ENCODE measurements at places on chromosomes 4 and X.

DNA sequence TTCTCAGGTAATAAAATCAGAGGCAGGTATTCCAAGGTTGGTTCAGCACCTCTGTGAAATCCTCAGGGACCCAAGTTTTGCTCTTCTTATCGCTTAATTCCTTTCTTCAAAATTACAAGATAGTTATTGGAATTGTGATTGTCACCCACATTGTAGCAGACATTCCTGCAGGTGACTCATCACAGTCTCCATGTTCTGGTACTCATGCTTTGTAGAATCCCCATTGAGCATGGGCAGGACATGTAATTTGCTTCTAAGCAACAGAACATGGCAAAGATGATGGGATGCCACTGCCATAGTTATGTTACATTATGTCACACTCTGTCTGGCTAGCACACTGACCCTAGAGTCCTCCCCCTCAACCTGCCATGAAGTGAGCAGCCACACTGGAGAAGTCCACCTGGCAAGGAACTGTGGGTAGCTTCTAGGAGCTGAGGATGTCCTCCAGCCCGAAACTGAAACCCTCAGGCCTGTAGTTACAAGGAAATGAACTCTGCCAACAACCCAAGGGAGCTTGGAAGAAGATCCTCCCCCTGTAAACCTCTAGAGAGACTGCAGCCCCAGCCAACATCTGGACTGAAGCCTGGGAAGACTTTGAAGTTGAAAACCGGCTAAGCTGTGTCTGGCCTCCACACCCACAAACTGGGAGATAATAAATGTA lies 58.3 kb upstream of the GUCY1A1 start:
- no peak for DNase-seq

GRCh38 chrX:37638047-37638446 lies 47.5 kb upstream of the XK start:
- DNase-seq: no peak

DNA sequence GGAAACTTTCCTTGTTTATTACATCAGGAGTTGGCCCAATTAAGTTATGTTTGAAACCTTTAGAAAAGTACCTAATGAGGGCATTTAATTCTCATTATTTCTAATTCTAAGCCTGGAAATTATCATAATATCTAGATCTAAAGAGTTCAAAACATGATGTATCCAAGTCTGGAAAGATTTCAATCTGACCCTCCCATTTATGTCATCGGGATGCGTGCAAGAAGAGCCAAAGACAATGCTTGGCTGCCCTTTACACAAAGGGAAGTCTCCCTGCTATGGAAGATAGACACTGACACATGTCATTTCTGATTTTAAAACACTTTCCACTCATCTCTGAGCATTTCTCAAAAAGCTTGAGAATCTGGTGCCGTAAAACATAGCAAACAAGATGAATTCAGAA lies 222.4 kb downstream of the ANTXR2 start:
- no peak for DNase-seq

GRCh38 chr4:25158817-25159216 lies 1.4 kb downstream of the SEPSECS start:
- DNase-seq: no peak

DNA sequence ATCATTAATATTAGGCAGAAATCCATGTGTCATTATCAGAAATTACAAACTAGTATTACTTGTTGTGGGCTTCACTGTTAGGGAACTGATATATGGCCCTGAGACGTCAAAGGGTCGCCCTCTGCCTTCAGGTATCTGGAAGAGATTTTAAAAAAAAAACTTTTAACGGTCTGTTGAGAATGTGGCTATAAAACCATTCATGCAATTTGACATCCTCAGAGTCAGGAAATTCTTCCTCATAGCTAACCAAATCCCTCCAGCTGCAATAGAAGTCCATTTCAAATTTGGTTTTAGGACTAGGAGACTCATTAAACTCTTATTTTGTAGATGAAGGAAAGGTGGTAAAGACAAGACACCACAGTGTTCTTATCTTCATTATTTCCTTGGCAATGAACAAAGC lies 194.2 kb upstream of the NOCT start:
- DNase-seq: no peak

DNA sequence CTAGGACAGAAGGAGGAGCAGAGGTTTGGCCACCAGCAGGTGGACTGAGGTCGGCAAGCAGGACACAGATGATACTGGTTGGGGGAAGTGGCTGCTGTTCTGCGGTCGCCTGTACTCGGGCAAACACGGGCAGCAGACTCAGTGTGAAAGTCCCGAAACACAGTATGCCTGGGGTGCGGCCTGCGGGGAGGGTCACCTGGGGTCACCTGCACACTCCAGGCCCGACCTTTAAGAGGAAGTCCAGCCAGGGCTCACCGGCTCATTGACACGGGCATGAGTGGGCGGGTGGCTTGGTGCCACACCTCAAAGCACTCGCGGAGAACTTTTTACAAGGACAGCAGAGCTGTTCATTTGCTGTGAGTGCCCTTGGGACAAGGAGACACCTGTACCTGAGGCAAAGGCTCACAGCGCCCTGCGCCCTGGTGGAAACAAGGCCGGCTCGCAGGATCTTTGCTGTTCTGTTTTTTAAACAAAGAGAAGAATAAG lies 71.5 kb upstream of the MXD4 start:
- DNase-seq: no peak

- DNase-seq: no peak
These were observed 59.4 kb upstream of the RBPJ start for GRCh38 chr4:26261405-26261804.

- DNase-seq: no peak
These were observed 84.8 kb upstream of the BMP2K start for GRCh38 chr4:78691334-78691754.

DNA sequence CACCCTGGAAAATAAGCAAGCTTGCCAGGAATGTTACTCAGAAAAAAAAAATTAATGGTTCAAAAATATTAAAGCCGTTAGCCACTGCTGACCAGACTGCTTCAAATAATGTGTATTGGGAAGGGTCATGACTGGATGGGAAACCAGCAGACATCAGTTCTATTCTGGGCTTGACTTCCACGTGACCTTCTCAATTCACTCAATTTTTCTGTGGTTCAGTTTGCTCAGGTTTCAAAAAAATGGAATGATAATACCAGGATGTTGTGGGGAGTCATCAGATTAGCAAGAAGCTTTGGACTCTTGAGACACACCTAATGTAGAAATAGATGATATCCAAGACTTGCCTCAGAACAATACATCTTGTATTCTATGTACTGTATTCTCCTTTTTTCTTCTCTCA lies 541.9 kb upstream of the BOD1L1 start:
- DNase-seq: no peak

DNA sequence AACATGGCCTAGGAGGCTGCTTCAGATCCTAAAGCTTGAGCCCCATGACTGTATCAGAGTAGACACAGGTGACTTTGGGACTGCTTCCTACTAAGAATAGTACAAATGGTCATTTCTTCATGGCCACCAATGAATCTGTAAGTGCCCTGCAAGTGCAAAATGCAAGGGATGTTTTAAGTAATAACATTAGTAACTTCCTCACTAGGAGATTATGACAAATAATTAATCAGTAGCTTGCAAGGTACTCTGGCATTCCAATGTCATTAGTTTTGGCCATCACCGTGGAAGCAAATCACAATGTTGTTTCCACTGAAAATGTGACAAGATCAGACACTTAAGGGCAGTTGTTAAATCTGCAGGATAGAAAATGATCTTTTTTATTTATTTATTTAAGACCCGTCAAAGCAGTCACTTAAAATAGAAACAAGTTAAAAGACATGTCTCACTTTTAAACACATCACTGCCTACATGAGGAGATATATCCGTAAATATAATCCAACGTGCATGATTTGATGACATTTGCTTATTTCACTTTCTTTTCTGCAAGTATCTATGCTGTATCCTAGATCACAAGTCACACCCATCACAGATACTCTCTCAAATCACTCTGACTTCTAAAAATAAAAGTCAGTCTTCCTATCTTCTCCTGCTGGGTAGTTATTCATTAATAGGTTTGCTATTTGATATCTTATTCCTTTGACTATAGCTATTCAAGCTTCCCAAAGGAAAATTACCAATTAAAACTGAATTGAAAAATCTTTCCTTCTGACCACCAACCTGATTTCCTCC lies 400.6 kb downstream of the IL15 start:
- no peak for DNase-seq

GRCh38 chrX:13165266-13166189 lies 121.1 kb upstream of the FAM9C start:
- no peak for DNase-seq

GRCh38 chr4:122309988-122310626 lies 68.7 kb upstream of the ADAD1 start:
- no peak for DNase-seq

- no peak for DNase-seq
These were observed 134.3 kb downstream of the MID1IP1 start for GRCh38 chrX:38935561-38935960.

GRCh38 chr4:87152310-87153041 lies 67.9 kb downstream of the KLHL8 start:
- DNase-seq: no peak

- DNase-seq: no peak
These were observed 34.3 kb downstream of the MTM1 start for GRCh38 chrX:150602743-150603142.

DNA sequence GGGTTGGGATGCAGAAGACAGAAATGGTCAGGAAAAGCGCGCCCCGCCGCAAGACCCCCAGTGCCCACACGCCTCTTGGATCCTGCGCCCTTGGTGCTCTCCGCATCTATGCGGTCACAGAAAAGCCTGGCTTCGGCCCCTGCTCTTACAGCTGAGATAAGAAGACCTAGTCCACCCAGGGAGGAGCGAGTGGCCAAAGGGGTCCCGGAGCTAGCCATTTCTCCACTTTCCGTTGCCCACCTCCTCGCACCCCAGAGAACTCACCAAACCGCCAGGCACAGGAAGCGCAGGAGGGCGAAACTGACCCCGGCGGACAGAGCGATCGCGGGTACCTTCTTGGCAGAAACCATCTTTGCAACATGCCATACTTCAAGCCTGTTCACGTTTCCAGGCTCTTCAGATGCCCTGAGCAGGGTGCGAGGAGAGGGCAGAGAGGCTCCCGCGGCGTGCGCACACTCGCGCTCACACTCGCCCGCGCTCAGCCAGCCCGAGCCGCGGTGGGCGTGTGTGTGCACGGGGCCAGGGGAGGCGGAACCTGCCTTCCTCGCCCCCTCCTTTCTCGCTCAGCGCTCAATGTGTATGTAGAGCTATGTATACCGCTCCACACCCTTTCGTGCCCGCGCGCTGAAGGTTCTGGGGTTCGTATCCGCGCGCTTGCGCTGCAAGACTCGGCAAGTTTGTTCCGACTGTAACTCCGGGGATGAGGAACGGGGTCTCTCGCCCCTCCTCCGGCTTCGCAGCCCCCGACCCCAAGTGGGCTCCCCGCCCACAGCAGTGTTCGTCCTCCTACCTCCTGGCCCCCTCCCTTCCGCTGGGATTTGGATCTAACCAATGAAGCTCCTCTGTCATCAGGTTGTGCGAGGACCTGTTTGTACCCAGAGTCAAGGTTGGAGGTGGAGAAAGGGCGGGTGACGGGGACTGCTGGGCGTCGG lies at the start of gene GABRA4:
GABRA4 (minus strand) TSS at position 507 of the 932 bp plus-strand sequence; CDS start at position 350, 157 bp downstream.
- no peak for DNase-seq

DNA sequence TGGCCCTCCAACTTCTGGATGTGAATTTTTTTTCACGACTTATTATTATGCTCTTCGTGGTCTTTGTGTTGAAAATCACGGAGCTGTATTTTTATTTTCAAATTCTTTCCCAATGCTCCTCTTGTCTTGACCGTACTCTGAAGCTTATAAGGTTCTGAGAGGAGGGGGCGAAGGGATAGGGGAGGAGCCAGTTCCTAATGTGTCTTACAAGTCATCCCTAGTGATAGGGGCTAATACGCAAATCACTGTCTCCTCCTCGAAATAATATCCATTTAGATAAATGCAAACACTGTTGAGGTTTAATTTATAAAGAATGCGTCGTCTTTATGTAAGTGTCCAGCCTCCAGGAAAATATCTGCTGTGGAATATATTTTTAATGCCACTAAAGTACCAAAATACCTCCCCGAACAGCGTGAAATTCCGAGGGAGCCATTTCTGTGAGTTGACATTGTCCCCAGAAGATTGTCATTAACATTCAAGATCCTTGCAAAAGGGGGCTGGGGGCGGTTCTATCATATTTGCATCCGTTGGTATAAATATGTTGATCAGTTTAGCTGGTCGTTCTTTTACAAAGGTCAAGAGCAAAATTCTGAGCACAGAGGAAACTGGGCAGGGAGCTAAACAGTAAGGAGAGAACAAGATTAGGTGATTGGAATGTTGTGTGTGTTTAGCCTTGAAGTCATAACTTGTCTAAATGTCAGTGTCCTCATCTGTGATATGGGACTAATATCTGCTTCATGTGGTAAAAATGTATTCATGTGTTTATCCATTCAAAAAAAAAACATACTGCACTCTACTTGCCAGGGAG lies 3.7 kb upstream of the FAT1 start:
- no peak for DNase-seq

DNA sequence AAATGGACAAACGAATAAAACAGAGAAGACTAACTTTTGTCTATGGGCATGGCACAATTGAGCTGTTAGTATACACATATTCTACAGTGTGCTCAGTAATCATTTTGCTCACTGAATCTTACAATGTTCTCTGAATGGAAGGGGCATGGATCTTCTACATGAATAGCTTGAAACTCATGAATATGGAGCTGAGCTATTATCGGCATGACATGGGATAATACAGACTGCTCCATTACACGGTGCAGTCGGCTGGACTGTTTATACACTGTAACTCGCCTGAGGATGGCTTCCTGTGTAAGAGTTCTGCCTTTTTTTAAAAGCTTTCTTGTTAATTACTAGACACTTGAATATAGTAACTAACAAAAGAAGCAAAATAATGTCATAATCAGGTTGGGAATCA lies 368.5 kb upstream of the MAD2L1 start:
- no peak for DNase-seq
